ENCODE measurements at places on chromosomes 11 and 22. TPM values are rescaled to one million over a fixed set of nuclear protein-coding genes. Genes with fewer than 3 reads are reported as not detected.

DNA sequence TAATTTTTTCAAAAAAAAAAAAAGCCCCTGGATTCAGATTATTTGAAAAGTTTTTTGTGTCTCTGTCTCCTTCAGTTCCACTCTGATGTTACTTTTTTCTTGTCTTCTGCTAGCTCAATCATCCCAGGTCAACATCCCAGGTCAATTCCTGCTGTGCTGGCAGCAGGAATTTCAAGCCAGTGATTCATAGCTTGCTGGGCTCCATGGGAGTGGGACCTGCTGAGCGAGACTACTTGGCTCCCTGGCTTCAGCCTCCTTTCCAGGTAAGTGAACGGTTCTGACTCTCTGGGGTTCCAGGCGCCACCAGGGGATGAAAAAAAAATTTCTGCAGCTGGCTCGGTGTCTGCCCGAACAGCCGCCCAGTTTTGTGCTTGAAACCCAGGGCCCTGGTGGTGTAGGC, 31.4 kb downstream of the PLAAT5 start:
- no peaks in the 10 kb centered on the region for H3K36me3 ChIP-seq
- no peak overlapping the region for H3K27ac ChIP-seq
- no peak overlapping the region for H3K4me3 ChIP-seq
- H3K4me1 ChIP-seq = no peaks in the 10 kb centered on the region

DNA sequence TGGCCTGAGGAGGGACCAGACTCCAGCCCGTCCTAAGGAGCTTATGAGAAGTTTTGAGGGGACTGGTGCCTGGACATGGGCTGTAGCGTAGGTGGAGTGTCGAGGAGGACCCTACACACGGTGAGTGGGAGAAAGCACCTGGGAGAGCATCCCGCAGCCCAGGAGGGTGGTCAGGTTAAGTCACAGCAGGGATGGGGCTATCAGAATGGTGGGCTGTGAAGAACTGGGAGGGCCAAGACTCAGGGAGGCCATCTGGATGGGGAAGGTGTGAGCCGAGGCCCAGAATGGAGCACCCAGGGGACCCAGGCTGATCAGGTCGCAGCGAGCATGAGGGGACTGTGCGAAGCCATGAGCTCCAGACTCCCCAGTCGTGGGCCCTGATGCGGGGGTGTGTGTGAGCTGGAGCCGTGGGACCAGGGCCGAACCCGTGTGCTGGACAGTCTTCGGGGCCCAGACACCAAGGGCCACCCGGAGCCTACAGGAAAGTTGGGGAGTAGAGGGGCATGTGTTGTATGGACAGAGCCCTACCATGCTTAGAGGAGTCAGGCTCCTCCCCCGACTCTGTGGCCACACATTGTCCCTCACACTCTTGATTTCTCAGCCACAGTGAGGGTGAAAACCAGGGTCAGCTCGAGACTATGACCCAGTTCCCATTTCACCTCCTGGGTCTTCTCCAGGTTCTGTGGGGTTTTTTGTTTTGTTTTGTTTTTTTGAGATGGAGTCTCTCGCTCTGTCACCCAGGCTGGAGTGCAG, 54.3 kb downstream of the BCR start:
- H3K27ac ChIP-seq = no peak overlapping the region
- no peaks in the 10 kb centered on the region for H3K36me3 ChIP-seq
- H3K4me3 ChIP-seq = no peak overlapping the region
- H3K27me3 ChIP-seq = no peaks in the 10 kb centered on the region
- no peaks in the 10 kb centered on the region for H3K4me1 ChIP-seq

DNA sequence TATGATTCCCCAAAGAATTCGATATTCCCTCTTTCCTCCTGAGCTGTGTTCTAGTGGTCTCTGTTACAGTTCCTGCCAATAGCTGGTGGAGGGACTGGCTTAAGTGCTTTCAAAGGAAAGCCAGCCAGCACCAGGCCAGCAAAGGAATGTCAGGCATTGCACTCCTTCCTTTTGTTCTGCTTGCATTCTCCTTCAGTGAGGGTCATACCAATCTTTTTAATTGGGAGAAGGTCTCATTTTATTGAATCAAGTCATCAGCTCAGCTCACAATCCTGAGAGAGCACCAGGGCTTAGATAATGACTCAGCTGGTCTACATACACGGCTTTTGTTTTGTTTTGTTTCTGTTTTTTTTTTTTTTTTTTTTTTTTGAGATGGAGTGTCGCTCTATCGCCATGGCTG, 222.9 kb downstream of the NAV2 start:
- no peaks in the 10 kb centered on the region for H3K4me1 ChIP-seq
- no peaks in the 10 kb centered on the region for H3K27me3 ChIP-seq
- DNase-seq = no peak
- no peak overlapping the region for H3K27ac ChIP-seq
- H3K36me3 ChIP-seq = no peaks in the 10 kb centered on the region
- H3K4me3 ChIP-seq = no peak overlapping the region

TRIM49 gene
- not detected for total RNA-seq

DKK3 gene
- 151 TPM for total RNA-seq

Data from uterus (tissue), 4 donors.